ENCODE measurements at places on chromosomes 11 and 22.

DNA sequence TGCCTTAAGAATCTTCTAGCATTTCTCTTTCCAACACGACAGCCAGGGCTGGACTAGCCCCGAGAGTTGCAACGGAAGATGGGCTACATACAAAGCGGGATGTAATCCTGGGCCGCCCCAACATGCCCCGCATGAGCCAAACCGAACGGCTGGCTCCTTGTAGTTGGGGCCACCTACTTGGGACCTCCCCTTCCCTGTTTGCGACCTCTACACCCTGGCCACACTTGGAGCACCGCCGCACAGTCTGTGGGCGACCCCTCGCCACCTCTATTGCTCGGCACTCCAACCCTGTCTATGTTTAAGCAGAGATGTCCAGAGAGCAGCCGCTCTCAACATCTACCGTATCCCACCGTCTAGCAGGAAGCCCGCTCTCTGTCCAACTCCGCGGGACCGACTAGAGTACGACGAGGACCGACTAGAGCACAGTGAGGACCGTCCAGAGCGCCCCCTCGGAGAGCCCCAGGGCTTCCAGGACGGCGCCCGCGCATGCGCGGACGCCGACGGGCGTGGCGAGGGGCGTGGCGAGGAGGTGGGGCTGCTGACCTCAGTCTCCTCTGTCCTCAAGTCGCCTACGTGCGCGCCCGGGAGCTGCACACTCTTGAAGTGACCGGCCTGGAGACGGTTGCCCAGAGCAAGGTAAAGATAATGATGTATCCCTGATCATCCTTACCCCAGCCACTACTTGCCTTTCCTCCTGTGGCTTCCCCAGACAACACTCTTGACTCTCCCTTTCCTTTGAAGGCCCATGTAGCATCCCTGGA is 32.3 kb downstream of the NEAT1 start:
- DNase-seq, result peak; percentile 53

DNA sequence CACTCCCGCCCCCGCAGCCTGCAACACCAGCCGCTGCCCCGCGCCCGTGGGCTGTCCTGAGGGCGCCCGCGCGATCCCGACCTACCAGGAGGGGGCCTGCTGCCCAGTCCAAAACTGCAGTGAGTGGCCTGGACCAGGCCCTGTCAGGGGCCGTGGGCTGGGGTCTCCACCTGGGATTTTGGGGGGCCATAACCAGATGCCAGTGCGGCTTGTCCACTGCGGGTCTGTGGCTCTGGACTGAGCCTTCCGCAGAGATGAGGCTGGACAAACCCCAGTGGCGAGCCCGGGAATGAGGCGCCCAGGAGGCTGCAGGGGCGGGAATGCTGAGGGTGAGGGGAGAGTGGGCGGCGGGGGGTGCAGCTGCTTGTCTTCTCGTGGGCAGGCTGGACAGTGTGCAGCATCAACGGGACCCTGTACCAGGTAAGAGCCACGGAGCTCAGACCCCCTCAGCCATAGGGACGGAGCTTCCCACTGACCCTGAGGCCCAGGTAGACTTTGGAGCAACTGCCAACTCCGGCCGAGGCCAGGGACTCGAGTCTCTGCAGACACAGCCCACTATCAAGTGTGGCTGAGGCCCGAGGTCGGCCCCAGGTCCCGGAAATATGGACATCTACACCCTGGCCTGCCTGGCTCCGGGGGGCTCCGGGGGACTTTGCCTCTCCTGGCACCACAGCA is 24.8 kb upstream of the MUC5B start:
- DNase-seq, result no peak

DNA sequence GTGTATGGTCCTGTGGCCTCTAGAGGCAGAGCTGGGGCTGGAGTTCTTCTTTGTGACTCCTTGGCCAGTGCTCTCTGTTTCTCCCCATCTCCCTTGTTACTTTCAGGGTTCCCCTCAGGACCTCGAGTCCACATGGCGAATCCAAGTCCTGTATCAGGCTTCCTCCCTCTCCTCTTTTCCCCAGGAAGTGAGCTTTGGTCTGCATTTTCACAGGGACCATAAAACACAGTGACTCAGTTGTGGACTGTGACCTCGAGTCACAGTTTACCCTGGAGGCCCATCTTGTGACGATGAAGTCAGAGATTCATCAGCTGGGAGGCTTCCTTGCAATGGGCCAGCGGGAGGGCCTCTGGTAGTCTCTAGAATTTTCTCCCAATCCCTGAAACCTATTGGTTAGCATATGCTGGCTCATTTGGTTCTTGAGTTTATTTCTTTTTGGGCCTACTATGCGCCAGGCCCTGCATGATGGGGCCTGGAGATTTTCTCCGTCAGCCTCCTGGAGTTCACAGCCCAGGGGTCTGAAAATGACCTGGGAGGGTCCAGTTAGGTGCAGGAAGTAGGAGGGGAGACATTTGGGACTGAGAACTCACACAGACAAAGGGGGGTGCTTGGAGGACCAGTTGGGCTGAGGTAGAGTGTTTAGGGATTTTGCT is 100.8 kb downstream of the KIAA1671 start:
- no peak for DNase-seq

GRCh38 chr11:45901626-45902025 is 5.4 kb downstream of the FREY1 start:
- peak; percentile 83 for DNase-seq

DNA sequence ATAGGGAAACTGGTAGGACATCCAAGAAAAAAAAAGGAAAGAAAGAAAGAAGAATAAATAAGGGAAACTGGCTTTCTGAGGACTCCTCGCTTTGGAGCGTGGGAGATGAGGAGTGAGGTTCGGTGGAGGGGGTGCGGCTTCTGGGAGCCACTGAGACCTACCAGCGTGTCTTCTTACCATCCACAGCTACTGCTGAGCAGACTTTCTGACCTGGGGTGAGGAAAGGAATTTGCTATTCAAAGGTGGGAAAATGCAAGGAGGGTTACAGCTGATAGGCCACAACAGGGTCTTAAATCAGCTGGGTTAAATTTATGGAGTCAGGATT is 488 bp upstream of the SELENOM start:
- no peak for DNase-seq

- DNase-seq, result no peak
Measured at GRCh38 chr11:31646216-31646615, 136.6 kb downstream of the ELP4 start.

GRCh38 chr11:127972816-127973215 is 614.5 kb downstream of the ETS1 start:
- no peak for DNase-seq

GRCh38 chr22:36009085-36009484 is 19.5 kb downstream of the RBFOX2 start:
- no peak for DNase-seq

- DNase-seq, result no peak
Measured at GRCh38 chr11:126400019-126400418, 44.5 kb downstream of the ST3GAL4 start.

GRCh38 chr11:96147186-96147585 is 195.8 kb downstream of the MAML2 start:
- DNase-seq, result no peak

- DNase-seq, result no peak
Measured at GRCh38 chr11:46114961-46115360, 6.3 kb downstream of the PHF21A start.

DNA sequence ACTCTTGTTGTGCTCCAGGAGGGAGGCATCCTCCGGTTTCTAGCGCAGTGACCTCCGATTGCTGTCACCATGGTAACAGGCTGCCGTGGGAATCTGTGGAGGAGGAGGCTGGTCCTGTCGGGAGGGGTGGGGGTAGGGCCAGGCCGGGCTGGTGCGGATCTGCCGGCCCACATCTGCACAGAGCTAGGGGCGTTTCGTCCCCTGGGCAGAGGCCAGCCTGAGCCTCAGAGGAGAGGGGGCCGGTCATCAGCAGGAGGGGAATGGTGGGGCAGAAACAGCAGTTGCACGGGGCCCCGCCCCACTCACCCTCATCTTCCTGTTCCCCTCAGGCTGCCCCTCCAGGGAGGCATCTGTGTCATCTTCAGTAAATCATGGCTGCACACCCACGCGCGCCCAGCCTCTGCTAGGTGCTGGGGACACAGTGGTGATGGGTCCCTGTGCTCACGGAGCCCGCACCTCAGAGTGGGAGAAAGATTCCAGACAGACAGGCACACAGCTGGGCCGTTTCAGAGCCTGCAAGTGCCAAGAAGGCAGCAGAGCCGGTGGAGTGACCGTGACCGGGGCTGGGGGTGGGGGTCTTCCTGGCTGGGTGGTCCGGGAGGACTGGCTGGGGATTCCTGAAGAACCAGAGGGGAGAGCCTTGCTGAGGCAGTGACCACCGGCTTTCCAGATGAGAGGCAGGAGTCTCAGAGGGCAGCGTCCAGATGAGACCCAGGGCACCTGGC is 120.5 kb downstream of the CACNA1I start:
- no peak for DNase-seq

- no peak for DNase-seq
Measured at GRCh38 chr11:13663631-13664071, 4.8 kb upstream of the FAR1 start.

DNA sequence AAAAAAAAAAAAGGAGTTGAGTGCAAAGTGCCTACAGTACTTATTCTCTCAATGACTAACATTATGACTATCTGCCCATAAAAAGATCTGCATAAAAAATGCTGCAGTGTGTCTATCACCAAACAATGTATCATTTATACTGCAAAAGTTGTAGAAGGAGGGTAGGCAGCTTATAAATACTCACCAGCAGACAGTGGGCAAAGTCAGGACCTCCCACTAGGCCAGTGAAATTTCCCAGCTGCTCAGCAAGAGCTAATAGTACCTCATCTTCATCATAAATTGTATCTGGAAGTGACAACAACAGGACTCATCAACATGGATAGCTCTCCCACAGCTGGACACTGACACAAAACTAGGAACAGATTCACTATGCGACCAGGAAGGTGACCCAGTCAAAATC is 1.6 kb downstream of the PPP2R1B start:
- no peak for DNase-seq

- no peak for DNase-seq
Measured at GRCh38 chr11:64291752-64292459, 804 bp downstream of the KCNK4 start.

DNA sequence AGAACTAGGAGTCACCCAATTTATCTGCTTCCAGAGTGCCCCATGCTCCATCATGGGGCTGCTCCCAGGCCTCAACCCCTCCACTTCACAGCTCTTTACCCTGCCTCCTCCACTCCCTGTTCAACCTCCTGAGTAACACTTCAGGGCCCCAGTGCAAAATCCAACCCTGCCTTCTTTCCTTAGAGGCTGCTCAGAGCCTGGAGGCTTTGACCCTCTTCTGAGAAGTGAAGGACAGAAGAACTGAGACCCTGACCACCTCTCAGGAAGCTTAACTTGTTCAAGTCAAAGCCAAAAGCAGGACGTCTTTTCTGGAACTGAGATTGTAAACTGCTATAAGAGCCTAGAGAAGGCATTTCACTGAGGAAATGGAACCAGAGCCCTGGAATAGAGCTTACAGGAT is 15.5 kb downstream of the EIF3F start:
- DNase-seq, result no peak

DNA sequence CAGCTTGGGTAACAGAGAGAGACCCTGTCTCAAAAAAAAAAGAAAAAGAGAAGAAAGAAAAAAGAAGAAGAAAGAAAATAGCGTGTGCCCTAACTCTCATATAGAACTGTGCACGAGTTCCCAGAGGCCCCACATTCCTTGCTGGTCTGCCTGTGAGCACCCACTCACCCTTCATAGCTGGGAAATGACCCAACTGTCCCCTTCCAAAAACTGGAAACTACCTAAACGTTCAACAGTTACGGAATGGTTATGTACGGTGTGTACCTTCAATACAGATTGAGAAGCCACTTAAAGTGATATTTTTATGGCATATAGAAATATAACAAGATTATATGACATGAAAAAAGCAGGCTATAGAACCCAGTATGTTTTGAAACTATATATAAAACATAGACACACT is 82.0 kb downstream of the PARVA start:
- no peak for DNase-seq

DNA sequence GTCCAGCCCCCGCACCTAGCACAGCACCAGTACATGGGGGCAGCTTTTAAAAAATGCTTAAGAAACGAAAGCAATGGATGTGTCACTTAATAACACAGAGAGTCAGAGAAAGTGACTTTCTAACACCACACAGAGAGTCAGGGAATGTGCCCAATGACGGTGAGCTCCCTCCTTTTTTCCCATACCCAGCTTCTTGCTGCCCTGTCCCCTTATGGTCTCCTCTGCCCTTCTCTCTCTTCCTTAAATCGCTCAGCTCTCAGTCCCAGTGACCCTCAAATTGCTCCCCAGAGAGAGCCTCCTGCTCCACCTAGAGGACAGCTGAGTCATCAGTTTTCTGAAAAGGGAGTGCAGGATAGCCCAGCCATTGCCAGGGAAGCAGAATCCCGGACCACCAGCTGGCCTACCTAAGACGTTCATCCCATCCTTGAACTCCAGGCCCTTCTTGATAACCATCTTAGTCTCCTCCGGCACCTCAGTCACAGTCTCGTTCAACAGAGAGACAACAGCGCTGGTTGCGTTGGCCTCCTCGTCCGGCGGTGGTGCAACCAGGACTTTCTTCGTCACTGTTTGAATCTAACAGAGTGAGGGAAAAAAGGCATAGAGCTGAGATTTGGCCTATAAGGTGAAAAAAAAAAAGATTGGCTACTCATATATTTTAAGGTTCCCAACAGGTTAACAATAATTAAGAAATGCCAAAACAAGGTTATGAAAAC is 113.5 kb downstream of the SLC1A2 start:
- no peak for DNase-seq

- DNase-seq, result no peak
Measured at GRCh38 chr11:33448461-33449130, 191.4 kb downstream of the HIPK3 start.

GRCh38 chr11:45477588-45477987 is 187.8 kb downstream of the CHST1 start:
- no peak for DNase-seq

Data from caudate nucleus (tissue), 63 donors.